Nephron progenitor cell (in vitro differentiated cells): ENCODE measurements at places on chromosomes 3 and 15.

DNA sequence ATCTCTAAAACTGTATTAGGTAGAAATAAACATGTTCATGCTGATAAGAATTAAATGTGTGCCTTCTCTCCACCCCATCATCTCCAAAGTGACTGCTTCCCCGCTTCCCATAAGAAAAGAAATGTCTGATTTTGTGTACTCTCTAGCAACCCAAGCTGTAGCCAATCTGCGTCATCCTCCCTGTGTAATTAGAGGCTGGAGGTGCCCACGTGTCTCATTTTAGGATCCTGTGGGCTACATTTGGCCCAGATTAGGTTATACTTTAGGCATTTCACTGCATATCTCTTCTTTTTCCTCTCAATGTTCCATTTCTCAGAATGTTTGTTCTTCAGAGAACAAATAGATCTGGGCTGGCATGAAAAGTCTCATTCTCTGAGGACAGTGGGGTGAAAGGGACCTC is 19.3 kb upstream of the ZNF148 start:
- H3K27me3 ChIP-seq: peaks cover 24% of the 10 kb centered on the region
- H3K27ac ChIP-seq: no peak overlapping the region
- peaks cover 4% of the 10 kb centered on the region for H3K4me1 ChIP-seq

DNA sequence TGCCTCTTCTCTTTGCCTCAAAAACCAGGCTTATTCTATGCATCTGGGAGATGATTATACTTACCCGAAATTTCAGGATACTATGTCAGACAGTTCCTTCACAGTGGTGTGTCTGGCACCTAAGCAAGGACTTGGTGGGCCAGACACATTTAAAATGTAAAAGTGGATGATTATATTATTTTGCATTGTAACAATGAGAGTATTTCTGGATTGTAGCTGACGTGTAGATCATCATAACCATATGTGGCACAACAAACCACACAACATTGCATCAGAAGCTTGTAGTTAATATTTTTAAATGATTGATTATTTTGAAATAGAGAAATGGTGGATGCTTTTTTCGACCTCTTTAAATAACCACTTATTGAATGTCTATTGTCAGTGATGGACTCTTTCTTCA is 109.0 kb downstream of the TIGIT start:
- peaks cover 8% of the 10 kb centered on the region for H3K4me1 ChIP-seq
- H3K36me3 ChIP-seq: no peaks in the 10 kb centered on the region
- H3K27ac ChIP-seq: no peak overlapping the region
- H3K27me3 ChIP-seq: peaks cover 3% of the 10 kb centered on the region
- no peak overlapping the region for H3K4me3 ChIP-seq

- peaks cover 21% of the 10 kb centered on the region for H3K36me3 ChIP-seq
- no peak overlapping the region for H3K27ac ChIP-seq
- DNase-seq: peak; percentile 43
Measured at GRCh38 chr15:34336991-34337556, 507 bp downstream of the SLC12A6 start.

DNA sequence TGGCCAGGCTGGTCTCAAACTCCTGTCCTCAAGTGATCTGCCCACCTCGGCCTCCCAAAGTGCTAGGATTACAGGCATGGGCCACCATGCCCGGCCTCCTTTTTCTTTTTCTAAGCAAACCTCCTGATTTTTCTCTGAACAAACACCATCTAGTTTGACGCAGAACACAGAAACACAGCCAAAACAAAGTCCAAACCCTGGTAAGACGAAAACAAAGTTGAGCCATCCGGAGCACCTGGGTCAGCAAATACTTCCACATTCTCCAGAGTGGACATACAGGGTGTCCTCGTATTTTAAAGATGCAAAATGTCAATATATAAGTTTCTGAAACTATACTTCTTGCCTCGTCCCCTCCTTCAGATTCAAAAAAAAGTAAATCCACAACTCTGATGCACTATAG is 635.1 kb upstream of the ADAMTS9 start:
- H3K36me3 ChIP-seq: no peaks in the 10 kb centered on the region
- no peaks in the 10 kb centered on the region for H3K4me1 ChIP-seq
- DNase-seq: no peak

- peaks cover 24% of the 10 kb centered on the region for H3K4me1 ChIP-seq
- DNase-seq: no peak
- H3K4me3 ChIP-seq: no peak overlapping the region
- peaks cover 7% of the 10 kb centered on the region for H3K27me3 ChIP-seq
- no peaks in the 10 kb centered on the region for H3K36me3 ChIP-seq
Measured at GRCh38 chr3:55296791-55297190, 190.3 kb downstream of the WNT5A start.
